ENCODE measurements at places on chromosomes 16 and 17. TPM values are rescaled to one million over a fixed set of nuclear protein-coding genes. Genes with fewer than 3 reads are reported as not detected.

- no peak for DNase-seq
These were observed 463 bp downstream of the TOP2A start for GRCh38 chr17:40417258-40417608.

- peak; percentile 79 for DNase-seq
These were observed 103.8 kb downstream of the YPEL2 start for GRCh38 chr17:59435238-59435637.

DNA sequence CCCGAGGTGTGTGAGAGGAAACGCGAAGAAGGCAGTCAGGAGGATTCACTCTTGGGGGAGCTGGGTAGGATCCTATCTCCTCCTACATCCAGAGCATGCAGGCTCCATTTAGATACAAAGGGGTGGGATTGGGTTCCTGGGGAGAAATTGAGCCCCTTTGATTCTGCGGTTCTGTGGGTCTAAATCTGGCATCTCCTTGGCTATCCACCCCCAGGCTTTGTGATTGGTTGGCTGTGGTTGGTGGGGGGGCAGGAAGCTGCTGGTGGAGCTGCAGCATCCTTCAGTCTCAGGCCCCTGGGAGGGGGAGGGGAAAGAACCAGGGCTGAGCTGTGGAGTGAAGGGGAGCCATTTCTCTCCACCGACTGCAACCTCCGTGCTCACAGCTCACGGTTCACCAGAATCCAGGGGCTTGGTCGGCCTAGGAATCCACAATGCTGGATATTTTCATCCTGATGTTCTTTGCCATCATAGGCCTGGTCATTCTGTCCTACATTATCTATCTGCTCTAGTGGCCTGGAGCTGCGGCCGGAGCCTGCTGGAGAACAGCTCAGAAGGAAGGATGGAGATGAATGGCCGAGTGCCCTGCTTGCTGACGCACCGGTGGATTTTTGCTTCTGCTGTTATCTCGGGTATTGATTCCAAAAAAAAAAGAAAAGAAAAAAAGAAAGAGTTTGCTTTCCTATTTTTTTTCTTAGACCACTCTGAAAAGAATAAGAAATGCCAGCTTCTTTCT lies at the start of gene LASP1NB:
LASP1NB (plus strand) TSS at position 352 of the 733 bp plus-strand sequence.
- peak; percentile 40 for DNase-seq

- no peak for DNase-seq
These were observed 21.5 kb downstream of the TRAP1 start for GRCh38 chr16:3695610-3696369.

The ZNF287 gene
- total RNA-seq: 8.7 TPM

The SDR42E2 gene
- total RNA-seq: not detected

The TBC1D16 gene
- total RNA-seq: 45.1 TPM
